Hematopoietic multipotent progenitor cell treated with erythropoietin and hydrocortisone succinate and interleukin-3 and kit ligand, for 4 days (in vitro differentiated cells): ENCODE measurements at places on chromosomes 2 and 18.
A peak's percentile ranks its signal among the peaks of the same experiment; 100 is the strongest.

- no peak for DNase-seq
Observed at GRCh38 chr2:239806758-239807434, 218.2 kb downstream of the NDUFA10 start.

GRCh38 chr2:200302940-200303727 is 3.4 kb upstream of the SPATS2L start:
- DNase-seq, result no peak

GRCh38 chr18:75654851-75655751 is 227.6 kb upstream of the SMIM21 start:
- no peak for DNase-seq

GRCh38 chr18:21769206-21769605 is 28.6 kb downstream of the MIB1 start:
- no peak for DNase-seq

DNA sequence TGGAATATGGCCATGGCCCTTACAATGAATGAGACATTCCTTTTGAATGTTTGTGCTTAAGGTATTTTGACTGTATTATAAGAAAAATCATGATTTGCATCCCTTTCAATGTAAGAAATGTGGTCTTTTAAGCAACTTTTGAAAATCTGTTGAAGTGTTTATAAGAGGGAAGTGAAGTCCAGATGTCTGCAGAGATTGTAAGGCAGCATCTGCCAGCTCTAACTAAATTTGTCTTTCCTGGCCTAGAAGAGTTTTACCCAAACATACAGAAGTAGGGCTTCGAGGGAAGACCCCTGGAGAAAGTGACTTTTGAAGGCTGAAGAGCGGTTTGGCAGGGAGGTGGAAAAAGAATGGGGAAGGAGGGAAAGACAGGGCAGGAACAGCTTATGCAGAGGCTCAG is 12.2 kb downstream of the EML6 start:
- peak; percentile 31 for DNase-seq

GRCh38 chr2:194105358-194105757 is 1551.7 kb upstream of the SLC39A10 start:
- DNase-seq, result no peak

GRCh38 chr18:79801641-79802040 is 3.9 kb downstream of the KCNG2 start:
- no peak for DNase-seq

DNA sequence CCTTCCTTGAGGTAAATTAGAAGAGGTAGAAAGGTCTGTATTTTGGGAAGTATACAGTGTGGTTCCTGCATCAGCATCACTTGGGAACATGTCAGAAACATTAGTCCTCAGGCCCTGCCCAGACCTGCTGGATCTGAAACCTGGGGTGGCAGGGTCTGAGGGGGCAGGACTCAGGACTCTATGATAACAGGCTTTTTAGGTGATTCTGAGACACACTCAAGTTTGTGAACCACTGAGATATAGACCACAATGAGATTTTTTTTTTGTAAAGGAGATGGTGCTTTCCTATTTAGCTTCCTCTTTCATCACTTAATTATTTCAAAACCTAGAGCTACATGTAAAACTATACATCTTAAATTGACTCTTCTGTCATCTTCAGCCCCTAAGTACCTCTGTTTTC is 262.7 kb upstream of the SPOPL start:
- DNase-seq, result peak; percentile 3

GRCh38 chr18:76875390-76876325 is 53.3 kb downstream of the ZNF236 start:
- peak; percentile 71 for DNase-seq

DNA sequence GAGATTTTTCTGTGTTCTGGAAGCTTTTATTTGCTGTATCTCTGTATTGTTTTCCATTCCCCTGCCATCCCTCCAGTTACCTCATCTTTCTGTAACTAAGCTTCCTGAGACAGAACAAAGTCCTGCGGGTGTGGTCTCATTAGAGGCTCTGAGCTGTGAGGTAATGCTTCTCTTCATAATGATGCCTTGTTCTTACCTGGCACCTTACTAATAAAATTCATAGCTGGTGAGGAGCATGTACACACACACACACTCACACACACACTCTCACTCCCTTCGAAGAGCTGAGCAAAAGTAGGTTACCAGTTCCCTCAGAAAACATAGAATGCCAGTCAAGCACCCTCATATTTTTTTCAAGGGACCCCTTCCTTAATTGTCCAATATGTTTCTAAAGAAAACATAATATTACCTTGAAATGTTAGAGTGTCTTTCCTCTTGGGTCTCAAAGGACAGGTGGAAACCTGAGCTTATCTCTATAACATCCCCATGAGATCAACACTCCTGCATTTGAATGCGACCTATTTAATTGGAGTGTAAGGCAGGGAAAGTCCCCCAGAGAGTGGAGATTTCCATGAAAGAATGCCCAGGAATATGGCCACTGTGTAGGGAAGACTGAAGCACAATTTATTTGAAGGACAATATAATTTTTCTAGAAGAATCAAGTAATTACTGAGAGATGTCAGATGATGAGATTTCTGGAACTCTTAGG is 161.6 kb upstream of the NCK2 start:
- no peak for DNase-seq

DNA sequence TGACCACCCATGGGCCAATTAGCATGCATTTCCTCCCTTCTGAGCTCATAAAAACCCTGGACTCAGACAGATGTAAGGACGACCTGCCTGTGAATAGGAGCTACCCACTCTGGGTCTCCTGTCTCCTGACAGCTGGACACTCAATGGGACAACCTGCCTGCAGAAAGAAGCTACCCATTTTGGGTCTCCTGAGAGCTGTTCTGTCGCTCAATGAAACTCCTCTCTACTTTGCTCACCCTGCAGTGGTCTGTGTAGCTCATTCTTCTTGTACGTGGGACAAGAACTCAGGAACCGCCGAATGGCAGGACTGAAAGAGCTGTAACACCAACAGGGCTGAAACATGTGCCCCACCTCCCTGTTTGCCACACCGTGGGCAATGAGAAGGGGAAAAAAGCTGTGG is 60.3 kb upstream of the DYNC1I2 start:
- no peak for DNase-seq

- DNase-seq, result no peak
Observed at GRCh38 chr2:33130054-33130447, 183.3 kb downstream of the LTBP1 start.

GRCh38 chr2:9332136-9332852 is 91.0 kb downstream of the ITGB1BP1 start:
- no peak for DNase-seq

GRCh38 chr2:8529706-8530277 is 152.1 kb upstream of the ID2 start:
- no peak for DNase-seq

- DNase-seq, result no peak
Observed at GRCh38 chr2:16620590-16620989, 45.0 kb downstream of the CYRIA start.

DNA sequence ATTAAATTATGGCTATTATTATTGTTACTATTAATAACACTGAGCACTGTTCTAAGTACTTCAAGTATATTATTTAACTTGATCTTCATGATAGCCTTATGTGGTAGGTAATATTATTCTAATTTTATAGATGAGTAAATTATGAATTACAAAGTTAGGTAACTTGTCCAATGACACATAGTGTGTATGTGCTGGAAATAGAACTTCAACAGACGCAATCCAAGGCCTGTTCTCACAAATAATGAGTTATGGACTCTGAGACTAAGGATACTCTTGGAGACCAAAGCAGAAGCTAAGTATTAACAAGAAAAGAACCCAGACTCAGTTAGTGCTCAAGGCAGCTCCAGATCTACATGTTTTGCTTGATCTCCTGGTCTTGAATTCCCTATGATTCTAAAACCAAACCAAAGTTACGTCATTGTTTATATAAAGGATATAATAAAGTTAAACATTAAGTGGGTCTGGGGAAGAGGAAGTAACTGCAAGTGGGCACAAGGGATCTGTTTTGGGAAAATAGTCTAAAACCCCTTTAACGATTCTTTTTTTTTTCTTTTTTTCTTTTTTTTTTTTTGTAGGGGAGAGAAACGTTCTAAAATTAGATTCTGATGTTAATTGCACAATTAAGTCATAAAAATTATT is 211.3 kb downstream of the ERBB4 start:
- DNase-seq, result no peak

- peak; percentile 13 for DNase-seq
Observed at GRCh38 chr2:160241251-160242137, 41.4 kb upstream of the ITGB6 start.
